ENCODE measurements at places on chromosomes 3 and 15. TPM values are rescaled to one million over a fixed set of nuclear protein-coding genes. Genes with fewer than 3 reads are reported as not detected.

The MAPK6 gene
- 24.7 TPM for total RNA-seq

- no peak for DNase-seq
Measured at GRCh38 chr3:151890721-151891141, 17.3 kb downstream of the SUCNR1 start.

- no peak for DNase-seq
Measured at GRCh38 chr3:65558826-65559225, 479.9 kb downstream of the MAGI1 start.

- DNase-seq, result no peak
Measured at GRCh38 chr3:31133541-31133940, 239.1 kb upstream of the GADL1 start.

- no peak for DNase-seq
Measured at GRCh38 chr15:49751191-49751590, 130.3 kb downstream of the DTWD1 start.

DNA sequence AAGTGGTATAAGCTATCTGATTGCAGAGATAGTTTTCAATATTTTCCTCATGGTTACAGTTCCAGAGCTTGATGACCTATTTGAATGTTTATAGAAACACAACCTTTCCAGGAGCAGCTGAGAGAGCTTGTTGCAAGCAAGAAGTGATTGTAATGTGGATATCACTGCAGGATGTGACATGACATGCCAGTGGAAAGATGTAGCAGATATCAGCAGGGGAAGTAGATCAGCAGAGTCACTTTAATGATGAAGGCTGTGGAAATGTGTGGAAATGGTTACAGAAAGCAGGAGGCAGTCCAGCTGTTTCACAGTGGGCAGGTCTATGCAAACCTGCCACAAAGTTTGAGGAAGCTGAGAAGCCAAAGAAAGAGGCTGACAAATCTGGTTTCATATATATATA, 21.0 kb downstream of the TMEM158 start:
- no peak for DNase-seq

DNA sequence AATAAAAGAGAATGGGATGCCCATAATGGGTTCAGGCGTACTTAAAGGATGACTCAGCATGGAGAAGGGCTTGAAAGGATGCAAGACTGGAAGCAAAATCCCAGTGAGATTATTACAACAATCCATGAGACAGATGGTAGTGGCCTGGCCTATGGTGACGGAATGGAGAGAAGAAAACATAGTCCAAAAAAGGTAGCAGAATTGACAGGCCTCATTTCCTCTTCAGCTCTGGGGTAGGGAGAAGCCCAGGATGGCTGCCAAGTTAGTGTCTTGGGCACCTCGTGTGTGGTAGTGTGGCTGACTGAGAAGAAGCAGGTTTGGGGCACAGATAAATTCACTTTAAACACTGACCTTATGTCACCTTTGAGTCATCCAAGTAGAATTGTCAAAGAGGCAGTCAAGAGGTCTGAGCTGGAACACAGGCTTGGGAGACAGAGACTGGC, 18.1 kb downstream of the MB21D2 start:
- DNase-seq, result peak; percentile 66

DNA sequence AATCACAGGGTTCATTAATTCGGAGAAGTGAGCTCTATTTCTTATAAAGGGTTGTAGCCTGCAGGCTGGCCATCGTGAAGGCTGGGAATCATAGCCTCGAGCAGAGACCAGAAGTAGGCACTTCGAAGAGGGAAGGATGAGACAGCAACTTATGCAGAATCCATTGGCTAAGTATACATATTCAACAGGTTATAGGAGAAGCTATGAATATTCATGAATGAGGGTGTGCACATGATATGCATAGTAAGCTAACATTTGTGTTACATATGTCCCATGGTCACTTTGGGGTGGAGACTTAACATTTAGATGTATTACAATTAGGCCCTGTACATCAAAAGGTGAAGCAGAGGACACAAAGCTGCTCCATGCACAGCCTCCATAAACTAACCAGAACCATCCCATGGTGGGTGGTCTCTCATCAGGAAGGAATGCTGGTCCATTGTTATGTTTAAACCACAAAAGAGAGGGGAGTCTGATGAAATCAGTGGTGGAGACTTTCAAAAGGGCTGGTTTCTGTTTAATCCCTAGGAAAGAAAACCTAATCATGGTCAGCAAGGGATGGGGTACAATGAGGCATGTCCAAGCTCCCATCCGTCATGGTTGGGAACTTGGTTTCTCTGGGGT, 80.8 kb upstream of the FHIT start:
- DNase-seq, result no peak

- peak; percentile 60 for DNase-seq
Measured at GRCh38 chr3:48232734-48233133, 8.2 kb upstream of the ZNF589 start.

- peak; percentile 19 for DNase-seq
Measured at GRCh38 chr3:173977747-173978146, 580.2 kb downstream of the NLGN1 start.

DNA sequence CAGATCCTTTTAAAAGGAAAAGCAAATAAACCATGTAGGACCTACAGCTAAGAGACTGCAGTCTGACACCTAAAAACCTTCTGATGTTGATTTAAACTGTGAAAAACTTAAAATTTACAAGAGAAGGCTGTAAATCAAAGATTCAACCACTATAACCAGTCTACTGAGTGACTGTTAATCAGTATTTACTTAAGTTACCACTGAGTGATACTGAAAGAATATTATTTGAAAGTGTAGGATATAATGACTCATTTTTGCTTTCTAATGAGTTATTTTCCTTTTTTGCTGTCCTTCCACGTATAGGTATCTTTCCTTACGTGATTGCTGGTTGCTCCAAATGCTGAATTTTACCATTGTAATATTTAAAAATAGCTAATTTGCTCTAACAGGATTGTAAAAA, 44.6 kb downstream of the RFX7 start:
- no peak for DNase-seq

Measured in Caki2 (cell line).